ENCODE measurements at places on chromosomes 11 and 22.

GRCh38 chr11:46350695-46351094 is 3.4 kb downstream of the DGKZ start:
- no peak for DNase-seq

GRCh38 chr11:36354221-36355003 is 58.3 kb downstream of the PRR5L start:
- no peak for DNase-seq

- no peak for DNase-seq
These were observed 54.3 kb downstream of the CTNND1 start for GRCh38 chr11:57815877-57816276.

GRCh38 chr11:123150882-123151281 is 44.2 kb downstream of the CLMP start:
- no peak for DNase-seq

DNA sequence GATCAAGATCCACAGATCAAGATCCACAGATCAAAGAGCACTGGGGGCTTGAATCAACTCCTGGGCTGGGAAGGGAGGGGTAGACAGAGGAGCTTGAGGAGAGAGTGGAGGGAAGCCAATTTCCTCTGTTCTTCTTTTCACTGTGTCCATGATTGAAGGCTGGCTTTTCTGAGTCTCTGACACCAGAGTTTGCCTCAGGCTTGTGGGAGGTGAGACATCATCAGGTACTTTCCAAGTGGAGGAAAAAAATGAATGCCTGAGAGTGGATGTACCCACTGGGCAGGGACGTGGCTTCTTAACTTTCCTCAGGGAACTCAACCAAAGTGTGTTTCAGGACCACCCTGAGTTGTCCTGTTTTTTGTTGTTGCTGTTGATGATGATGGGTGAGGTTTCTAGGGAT is 11.0 kb upstream of the HEPHL1 start:
- DNase-seq = no peak

DNA sequence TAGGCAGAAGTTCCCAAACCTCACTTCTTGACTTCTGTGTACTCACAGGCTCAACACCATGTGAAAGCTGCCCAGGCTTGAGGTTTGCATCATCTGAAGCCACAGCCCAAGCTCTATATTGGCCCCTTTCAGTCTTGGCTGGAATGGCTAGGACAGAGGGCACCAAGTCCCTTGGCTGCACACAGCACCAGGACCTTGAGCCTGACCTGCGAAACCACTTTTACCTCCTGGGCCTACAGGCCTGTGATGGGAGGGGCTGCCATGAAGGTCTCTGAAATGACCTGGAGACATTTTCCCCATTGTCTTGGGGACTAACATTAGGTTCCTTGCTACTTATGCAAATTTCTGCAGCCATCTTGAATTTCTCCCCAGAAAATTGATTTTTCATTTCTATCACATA is 288.3 kb upstream of the ZC3H12C start:
- DNase-seq = no peak

GRCh38 chr11:13440100-13440855 is 22.7 kb downstream of the BTBD10 start:
- peak; percentile 49 for DNase-seq

- DNase-seq = no peak
These were observed 31.6 kb upstream of the ZBTB16 start for GRCh38 chr11:114027926-114028325.
